Kidney epithelial cell (primary cell): ENCODE measurements at places on chromosomes 12 and 14.

- no peak for DNase-seq
These were observed 198.2 kb upstream of the PLEKHG7 start for GRCh38 chr12:92504594-92504981.

- DNase-seq, result no peak
These were observed at the start of gene KLRC4 for GRCh38 chr12:10409392-10409791. Gene KLRC4, minus strand, starts transcription at chr12:10409757. Its CDS starts 182 bp downstream, at chr12:10409575.

DNA sequence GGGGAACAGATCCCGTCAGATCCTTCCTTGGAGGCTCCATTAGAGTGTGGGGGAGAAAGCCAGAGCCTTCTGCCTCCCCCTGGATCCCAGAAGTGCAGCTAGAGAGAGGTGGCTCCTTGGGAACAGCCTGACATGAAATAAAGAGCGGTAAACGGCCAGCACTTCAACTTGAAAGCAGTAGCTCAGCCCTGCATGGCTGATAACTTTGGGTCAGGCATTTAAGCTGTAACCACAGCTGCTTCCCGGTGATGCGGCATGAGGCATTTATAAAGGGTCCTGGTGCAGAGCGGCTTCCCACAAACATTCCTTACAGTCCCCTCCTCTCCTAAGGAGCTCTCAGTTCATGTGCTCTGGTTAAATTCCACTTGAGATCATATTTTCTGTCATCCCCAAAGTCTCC lies 960.3 kb downstream of the VRK1 start:
- DNase-seq, result no peak

- no peak for DNase-seq
These were observed 136.0 kb upstream of the C14orf180 start for GRCh38 chr14:104443391-104444158.

GRCh38 chr12:54007538-54008259 lies 1.1 kb upstream of the HOXC8 start:
- no peak for DNase-seq

- DNase-seq, result no peak
These were observed 201.2 kb downstream of the ESR2 start for GRCh38 chr14:64092940-64093339.

DNA sequence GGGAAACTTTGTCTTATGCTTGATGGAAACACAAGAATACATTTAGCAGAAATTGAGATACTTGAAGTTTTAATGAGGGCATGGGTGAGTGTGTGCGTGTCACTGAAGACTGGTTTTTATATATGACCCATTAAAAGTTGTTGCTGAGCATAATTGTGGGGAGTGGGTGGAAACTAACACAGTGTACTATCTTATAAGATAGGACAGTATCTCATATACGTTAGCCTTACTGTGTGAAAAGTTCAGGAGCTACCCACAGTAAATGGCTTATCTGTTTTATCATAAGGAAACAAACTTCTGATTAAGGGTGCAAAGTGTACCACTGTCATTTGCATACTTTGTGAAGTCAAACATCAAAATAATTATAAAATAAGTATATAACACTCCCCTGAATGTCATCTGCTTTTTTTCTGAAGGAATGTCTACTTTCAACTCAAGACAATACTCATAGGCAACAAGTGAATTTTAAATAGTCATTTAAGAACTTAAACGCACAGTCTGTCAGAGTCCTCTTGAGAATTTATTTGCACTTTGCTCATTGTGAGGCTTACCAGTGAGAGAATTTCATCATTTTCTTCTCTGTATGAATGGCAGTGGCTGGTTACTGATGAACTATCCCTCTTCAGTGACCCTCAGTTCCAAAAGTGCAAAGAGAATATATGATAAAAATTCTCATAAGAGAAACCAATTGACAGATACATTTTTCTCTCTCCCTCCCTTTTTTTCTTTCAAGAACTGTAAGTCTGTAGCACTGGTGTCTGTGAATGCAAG lies 4.2 kb downstream of the PDE3A start:
- no peak for DNase-seq

DNA sequence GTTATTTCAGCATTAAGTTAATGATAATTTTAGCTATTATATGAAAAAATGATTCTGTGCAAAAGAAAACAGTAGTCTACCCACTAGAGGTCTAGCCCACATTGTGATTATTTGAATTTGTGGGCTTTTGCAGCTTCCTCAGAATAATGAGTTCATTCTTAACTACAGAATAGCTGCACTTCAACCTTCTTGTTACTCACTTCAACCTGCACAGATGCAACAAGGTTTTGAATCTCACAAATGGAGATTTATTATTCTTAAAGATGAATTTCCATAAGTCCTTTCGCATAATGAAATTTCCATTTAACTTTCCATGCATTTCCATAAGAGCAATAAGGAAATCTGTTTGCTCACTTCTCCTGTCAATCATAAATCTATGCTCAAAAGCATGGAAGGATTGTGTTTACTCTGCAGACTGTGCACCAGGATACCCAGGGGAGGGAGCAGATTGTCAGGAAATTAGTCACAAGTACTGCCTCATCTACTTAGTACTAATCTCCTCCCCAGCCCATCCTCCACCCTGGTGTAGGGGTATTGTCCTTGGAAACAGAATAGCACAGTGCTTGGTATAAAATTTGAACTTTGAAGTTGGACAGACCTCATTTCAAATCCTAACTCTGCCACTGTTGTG lies 24.1 kb downstream of the PTGER2 start:
- DNase-seq, result peak; percentile 73

- no peak for DNase-seq
These were observed 11.4 kb downstream of the EVL start for GRCh38 chr14:100076606-100077005.

- DNase-seq, result no peak
These were observed 31.6 kb downstream of the DUSP6 start for GRCh38 chr12:89320735-89321134.

- no peak for DNase-seq
These were observed 1177.1 kb downstream of the FLRT2 start for GRCh38 chr14:86707071-86707470.

DNA sequence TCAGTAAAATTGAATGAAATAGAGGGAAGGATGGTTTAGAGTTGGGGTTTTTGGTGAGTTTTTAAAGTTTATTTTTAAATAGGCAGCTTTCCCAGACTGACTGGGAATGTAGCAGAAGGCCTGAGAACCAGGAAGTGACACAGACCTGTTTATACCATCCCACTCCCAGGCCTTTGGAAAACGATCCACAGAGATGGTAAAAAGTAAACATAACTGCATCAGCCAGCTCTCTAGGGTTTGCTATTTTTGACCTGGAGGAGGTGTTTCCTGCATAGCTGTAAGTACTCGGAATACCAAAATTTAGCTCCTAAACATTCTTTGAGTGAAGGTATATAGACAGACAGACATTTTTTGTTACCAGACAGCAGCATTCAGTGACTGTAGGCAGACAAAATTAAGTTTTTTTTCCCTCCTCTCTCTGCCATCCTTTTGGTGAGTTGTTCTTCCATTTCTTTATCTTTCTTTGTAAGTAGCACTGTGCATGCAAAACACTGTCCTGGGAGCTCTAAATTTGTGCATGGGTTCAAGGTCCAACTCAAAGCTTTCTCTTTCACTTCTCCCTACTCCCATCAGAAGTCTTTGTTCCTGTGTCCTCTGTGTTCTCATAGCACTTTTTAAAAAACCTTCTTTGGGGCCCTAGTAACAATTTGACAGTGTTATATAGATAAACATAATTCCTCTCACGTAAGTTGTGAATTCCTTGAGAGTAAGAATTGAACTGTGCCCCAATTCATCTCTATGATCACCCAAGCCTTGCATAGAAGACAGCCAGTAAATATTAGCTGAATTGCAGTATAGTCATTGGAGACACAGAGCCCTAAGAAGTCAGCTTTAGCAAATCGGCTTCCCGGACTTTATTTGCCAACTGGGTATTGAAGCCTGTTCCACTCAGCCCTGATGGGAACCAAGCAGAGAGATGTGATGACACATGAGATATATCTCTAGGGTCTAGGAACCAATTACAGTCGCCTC lies 37.4 kb downstream of the SUSD6 start:
- no peak for DNase-seq

DNA sequence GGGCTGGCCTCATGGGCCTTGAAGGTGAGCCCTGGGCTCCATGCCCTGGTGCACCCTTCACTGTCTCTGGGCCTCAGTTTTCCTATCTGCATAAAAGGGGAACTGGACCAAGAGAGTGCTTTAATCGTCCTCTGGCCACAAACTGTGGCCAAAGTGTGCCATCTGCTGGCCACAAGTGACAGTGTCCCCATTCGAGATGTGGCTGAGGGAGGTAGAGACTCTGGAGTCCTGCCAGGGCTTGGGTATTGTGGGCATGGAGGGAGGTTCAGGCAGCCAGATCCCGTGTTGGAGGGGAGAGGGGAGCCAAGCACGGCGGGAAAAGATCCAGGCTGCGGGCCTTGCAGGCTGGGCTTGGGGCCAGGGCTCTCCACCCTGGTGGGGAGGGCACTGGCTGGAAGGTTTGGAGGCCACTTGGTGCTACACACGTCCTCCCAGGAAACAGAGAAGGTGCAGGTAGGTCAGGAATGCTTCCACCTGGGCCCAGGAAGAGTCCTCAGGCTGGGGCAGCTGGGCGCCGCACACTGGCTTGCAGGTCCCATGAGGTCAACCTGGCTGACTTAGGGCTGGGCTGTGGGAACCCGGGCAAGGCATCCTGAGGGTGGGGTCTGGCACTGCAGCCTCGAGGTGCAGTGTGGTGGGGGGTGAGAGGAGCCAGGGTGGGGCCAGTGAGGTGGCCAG lies 7.3 kb upstream of the KIF26A start:
- DNase-seq, result no peak

GRCh38 chr12:10614056-10614370 lies 604 bp upstream of the MAGOHB start:
- DNase-seq, result no peak

DNA sequence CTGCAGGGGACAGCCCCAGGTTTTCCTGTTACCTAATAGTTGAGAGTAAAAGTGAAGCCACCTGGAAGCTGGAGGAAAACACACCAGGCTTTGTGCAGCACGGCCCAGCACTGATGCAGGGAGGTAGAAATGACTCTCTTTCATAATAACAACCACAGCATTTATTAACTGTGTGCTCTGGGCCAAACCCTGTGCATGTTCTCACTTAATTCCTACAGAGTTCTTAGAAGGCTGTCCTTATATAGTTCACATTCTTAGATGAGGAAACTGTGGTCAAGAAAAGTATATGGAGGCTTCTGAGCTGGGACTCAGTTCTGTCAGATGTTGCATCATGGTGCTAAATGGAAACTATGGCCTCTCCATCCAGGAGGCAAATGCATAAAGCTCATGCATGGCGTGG lies 100.0 kb downstream of the PAPOLA start:
- no peak for DNase-seq

DNA sequence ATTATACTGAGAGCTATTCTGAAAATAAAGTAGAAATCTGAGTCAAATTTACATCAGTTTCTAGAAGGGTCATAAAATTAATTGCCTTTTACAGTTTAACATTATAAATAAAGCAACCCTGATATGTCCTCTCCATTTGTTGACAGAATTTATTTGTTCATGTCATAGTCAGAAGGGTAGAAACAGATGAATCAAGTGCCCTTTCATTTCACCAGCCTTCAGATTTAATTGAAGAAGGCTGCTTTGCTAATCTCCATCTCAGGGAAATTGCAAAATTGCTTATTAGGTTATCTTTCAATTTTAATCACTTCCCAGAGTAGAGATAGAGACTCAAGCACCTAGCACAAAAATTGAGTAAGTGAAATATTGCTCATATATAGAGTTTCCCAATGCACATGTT lies 76.8 kb downstream of the ATXN7L3B start:
- no peak for DNase-seq

DNA sequence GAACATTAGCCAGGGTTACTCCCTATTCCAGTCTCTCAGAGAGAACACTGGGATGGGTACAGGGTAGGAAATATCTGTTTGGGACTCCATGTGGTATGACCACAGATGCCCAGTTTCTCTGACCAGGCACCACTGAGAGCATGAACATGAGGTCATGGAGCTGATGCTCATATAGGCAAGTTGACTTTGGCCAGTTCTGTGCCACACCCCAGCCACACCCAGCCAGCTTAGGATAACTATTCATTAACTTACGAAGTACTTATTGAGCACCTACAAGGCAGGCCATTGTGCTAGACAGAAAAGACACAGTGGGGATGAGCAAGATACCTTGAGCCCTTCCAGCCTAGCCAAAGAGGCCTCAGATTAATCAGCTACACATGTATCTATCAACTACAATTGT lies 262.5 kb downstream of the DPF3 start:
- no peak for DNase-seq

- DNase-seq, result no peak
These were observed 8.9 kb downstream of the MYO1H start for GRCh38 chr12:109356577-109356976.

- DNase-seq, result no peak
These were observed 16.4 kb downstream of the MAP3K9 start for GRCh38 chr14:70792939-70793338.

DNA sequence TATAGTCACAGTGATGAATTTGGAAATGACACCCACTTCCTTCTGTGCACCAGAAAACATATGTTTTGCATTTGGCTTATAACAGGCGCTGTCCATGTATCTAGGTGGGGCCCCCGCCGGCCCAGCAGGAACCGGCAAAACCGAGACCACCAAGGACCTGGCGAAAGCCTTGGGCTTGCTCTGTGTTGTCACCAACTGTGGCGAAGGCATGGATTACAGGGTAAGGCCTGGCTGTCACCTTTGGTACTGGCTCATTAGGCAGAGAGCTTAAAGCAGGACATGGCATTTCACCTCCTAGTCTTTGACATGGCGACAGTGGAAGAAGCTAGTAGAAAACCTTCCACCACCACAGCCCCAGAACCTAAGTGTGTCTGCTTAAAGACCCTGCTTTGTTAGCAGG lies 85.8 kb downstream of the DNAH10 start:
- no peak for DNase-seq

- no peak for DNase-seq
These were observed 88.1 kb downstream of the ITPR2 start for GRCh38 chr12:26744697-26745440.
